ENCODE measurements at places on chromosomes 2 and 18.

DNA sequence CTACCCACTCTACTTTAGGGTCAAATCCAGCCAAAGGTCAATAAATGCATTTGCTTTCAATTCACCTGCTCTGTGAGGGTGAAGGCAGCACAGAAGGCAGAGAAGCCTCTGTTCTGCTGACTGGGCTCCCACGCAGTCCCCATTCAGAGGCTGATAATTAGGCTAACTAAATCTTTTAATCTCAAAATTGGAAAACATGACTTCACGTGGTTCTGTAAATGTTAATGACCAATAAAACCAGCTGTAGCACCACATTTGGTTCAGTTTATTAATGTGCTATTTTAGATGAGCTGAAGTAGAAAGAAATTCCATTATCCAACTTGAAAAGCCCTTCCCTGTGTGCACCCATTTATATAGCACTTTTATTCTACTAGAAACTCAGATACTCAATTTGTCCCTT lies 310.6 kb downstream of the C1D start:
- no peak for DNase-seq

DNA sequence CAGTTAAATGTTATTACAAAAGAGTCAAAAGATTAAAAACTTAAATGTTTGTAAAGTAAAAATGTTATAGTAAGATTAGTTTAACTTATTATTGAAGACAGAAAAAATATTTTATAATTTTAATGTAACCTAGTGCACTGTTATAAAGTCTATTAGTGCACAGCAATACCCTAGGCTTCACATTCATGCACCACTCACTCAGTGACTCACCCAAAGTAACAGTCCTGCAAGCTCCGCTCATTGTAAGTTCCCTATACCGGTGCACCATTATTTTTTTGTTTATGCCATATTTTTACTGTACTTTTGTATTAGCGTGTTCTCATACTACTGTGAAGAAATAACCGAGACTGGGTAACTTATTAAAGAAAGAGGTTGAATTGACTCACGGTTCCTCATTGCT lies 759.7 kb upstream of the CDH7 start:
- DNase-seq, result no peak

DNA sequence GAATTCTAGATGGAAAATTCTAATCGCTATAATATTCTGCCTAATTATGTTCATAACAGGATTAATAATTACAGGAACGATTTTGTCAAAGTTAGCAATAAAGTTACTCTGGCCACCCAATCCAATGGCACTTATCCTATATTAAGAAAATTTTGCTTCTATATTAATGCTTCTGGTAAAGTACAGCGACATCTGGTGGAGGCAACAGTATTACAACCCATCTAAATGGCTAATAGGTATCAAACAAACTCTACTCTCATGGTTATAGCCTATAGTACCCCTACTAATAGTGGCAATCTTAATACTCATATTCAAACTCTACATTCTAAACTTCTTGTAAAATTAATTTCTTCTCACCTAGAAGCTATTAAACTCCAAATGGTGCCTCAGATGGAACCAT lies 1084.7 kb upstream of the LRRTM1 start:
- DNase-seq, result no peak

- DNase-seq, result no peak
These were observed 81.8 kb upstream of the ADAM23 start for GRCh38 chr2:206361407-206362045.

DNA sequence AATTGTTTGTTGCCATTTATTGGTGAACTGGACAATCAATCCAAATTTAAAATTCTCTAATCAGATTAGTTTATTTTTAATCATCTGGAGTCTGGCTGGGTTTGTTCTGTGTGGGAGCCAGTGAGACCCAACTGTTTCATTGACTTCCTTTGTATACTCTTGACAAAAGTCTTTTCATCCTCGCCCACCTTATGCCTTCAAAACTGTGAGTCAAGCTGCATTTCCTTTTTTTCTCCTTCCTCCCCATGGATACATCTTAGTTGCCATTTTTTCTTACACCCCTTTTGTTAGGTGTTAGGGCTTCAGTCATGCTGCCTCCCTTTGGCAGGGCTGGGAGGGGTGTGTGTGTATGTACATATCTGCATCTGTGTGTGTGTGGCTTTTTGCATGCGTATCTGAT lies 117.6 kb downstream of the PRKCE start:
- no peak for DNase-seq

GRCh38 chr2:20443276-20443920 lies 3.5 kb upstream of the RHOB start:
- no peak for DNase-seq

All from fibroblast of the conjunctiva (primary cell).